ENCODE measurements at places on chromosomes 2 and 18.

DNA sequence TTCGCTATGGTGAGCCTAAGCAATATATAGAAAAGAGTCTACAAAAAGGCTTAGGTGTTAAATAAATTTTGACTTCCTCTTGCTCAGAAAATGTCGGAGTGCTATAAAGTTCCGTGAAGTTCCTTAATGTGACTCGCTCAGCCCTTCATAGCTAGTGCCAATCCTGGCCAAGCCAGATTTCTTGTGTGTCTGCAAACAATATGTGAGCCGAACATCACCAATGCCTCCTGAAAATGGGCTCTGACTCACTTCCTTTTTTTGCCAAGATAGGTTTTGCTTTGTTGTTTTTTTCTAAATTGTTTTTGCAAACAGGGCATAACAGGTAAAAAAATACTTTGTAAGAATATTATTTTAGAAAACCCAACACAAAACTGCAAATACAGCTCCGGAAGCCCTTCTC lies 26.1 kb downstream of the CDC42EP3 start:
- DNase-seq = peak; percentile 44

GRCh38 chr2:39431592-39432316 lies 5.3 kb downstream of the MAP4K3 start:
- DNase-seq = no peak

DNA sequence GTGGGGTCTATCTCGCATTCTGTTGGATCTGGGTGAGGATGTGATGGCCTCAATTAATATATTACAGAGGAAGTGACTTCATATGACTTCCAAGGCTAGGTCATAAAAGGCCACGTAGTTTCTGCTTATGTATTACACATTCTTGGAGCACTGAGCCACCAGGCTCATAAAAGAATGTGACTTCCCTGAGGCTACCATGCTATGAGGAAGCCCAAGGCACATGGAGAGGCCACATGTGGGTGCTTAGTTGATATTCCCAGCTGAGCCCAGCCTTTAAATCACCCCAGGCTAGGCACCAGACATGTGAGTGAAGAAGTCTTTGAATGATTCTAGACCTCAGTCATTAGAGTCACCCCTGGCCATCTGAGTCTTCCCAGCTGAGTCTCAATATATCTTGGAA lies 13.3 kb upstream of the REEP1 start:
- DNase-seq = no peak

GRCh38 chr2:133264989-133265401 lies 303.3 kb downstream of the NCKAP5 start:
- peak; percentile 11 for DNase-seq

- no peak for DNase-seq
These were observed 294.3 kb upstream of the SETBP1 start for GRCh38 chr18:44386401-44386800.

DNA sequence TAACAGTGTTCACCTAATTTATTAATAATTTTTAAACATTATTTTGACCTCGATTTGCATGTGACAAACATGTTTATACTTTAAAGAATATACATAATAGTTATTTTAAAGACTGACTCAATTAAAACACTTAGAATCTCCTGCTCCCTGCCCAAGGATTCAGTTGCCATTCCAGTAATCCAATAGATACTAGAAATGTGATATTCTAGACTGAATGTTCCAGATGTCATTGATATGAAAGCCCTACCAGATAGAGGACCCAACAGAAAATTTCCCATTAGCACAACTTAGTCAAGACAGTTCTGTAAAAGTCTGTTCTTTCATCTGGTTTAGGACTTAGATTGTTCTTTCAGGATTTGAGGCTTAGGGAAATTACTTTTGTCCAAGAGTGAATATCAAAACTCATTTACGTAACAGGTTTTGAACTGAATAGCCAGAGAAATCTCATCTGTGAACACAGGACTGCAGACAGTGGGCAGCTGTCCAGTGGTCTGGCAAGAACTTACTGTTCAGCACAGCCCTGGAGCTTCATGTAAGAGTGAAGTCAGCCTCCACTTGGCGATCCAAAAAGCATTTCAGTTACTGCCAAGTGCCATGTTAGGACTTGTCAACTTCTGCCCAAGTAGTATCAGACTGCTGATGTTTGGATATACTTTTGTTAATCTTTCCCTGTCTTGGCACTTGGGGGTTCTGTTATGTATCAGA lies 77.5 kb downstream of the OSBPL6 start:
- DNase-seq = peak; percentile 76

- DNase-seq = peak; percentile 78
These were observed 31.9 kb upstream of the CEP68 start for GRCh38 chr2:65024149-65024829.

DNA sequence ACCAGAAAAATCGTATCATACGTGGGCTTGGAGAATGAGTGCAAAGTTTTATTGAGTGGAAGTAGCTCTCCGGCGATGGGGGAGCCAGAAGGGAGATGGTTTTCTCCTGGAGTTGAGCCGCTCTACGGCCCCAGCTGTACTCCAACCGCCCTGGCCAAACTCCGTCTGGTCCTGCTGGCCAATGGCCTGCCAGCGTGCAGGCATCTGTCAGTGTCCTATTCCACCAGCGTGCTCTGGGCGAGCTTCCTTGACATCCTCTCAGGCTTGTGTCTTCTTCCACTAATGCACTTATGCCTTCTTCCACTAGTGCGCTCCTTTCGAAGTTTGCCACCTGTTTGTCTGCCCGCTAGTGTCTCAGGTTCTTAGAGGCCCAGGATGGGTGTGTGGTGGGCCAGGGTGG lies 345.5 kb upstream of the CDH19 start:
- no peak for DNase-seq

GRCh38 chr18:42069036-42069435 lies 114.0 kb downstream of the PIK3C3 start:
- DNase-seq = no peak

GRCh38 chr2:230256733-230257332 lies 31.3 kb downstream of the SP140 start:
- no peak for DNase-seq

DNA sequence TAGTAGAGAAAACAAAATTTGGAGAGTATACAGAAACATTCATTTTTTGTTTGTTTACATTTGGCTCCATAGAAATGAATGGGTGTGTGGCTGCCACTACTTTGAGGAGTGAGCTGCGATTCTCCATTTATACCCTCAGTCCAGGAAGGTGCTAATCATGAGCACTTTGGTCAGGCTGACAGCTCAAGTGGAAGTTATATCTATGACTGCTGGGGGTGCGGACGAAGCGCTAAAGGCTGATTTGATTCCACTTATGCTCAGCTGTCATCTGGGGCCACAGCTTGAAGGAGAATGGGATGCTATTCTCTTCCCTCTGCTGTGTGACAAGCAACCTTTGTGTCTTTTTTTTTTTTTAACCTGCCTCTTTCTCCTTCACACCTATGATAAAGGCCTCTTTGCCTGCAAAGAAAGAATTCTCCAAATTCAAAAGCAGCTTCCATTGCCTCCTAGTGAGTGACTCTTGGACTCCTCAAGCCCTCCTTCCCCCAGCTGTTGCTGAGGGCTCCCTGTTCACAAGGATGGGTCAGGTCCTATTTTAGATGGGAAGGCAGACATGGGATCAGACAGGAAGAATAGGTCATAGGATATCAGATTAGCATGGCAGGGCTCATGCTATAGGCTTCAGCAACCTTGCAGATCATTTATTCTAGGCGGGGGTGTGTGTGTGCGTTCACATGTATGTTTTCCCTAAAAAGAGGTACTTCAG lies 201.6 kb downstream of the SETBP1 start:
- DNase-seq = no peak

- DNase-seq = peak; percentile 35
These were observed 7.3 kb downstream of the PLA2R1 start for GRCh38 chr2:160054984-160055725.

DNA sequence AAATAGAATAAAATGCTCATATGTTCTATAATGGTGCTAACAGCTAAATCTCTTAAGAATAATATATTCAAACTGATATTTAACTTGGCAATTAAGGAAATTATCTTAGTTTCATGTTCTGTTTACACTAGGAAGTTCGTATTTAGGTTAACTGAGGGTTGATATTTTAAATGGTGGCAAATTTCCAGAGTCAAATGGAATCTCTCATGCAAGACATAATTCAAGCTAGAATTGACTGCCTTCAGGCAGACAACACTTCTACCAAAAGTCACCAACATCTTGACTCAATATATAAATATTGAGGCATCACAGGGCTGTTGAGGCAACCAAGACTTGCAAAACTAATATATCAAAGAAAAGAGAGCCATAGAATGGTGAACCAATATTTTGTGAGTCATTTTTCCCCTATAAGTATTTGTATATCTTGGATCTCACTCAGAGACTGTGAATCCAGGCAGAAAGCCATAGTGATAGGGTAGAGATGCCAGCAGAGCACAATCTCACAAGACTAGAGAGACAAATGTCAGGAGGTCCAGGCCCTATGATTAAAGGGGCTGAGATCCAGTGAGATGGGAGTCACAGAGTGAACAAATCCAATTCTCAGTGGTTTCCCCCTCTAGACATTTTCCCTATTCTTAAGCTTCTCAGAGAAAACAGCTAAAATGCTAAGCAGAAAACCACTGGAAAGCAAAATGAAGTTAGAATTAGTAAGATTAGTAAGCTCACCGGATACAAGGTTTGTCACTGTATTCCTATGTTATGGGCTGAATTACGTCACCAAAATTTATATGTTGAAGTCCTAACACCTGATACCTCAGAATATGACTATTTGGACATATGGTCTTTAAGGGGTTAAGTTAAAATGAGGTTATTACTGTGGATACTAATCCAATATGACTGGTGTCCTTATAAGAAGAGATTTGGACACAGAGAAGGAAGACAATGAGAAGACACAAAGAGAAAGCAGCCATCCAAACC lies 358.2 kb upstream of the UBE2E3 start:
- peak; percentile 13 for DNase-seq

- DNase-seq = peak; percentile 60
These were observed 137.4 kb upstream of the ETAA1 start for GRCh38 chr2:67259556-67260342.

GRCh38 chr2:157842106-157842879 lies 33.8 kb downstream of the ACVR1 start:
- no peak for DNase-seq

DNA sequence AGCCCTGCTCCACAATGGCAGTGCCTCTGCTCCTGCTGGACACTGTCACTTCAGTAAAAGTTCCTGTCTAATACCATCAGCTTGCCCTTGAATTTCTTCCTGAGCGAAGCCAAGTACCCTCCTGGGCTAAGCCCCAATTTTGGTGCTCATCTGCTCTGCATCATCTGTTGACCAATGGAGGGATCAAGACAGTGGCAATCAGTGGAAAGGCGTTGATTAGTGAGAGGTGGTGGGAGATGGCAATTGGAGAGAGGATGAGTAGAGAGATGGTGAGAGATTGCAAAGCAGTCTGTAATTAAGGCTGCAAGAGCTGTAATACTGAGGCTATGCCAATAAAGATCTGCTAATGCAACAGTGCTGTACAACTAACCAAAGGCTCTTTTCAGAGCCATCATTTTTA lies 299.4 kb upstream of the CDH2 start:
- DNase-seq = no peak

DNA sequence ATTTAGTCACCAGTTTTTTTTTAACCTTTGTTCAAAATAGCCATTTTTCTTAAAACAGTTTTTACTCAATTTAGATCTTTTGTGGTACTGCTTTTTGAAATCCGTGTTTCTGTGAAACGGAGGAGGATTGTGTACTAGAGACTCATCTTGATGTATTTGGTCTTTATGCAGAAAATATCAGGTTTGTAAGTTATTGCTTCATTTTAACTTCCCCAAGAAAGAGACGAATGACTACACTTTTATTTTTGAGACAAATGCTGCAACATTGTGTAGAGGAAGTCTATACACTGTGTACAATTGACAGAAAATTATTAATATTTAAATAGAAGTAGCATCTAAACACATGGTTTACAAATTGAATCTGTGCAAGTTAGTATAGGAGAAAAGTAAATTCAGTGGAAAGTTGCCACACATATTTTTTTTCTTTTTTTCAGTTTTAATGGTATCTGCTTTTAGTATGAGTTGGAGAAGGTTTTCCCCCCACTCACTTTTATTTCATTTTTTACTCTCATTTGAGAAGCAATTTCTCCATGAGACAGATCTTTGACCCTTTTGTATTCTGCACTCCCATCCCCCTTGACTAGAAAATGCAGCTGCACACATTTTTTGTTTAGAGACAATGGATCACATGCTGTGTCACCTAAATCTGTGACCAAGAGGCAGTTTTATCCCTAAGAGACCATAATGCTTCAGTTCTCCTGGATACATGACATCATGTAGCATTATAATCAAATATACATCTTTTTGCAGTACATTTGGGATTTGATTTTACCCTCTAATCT lies 200.8 kb upstream of the STON1 start:
- DNase-seq = no peak

- DNase-seq = peak; percentile 85
These were observed 17.3 kb upstream of the CYS1 start for GRCh38 chr2:10097352-10098148.

- no peak for DNase-seq
These were observed 225.8 kb upstream of the COPS8 start for GRCh38 chr2:236859908-236860307.

GRCh38 chr2:197198890-197199289 lies 111.7 kb downstream of the ANKRD44 start:
- DNase-seq = no peak

- peak; percentile 68 for DNase-seq
These were observed 4.1 kb downstream of the ANTXR1 start for GRCh38 chr2:69017080-69017479.

DNA sequence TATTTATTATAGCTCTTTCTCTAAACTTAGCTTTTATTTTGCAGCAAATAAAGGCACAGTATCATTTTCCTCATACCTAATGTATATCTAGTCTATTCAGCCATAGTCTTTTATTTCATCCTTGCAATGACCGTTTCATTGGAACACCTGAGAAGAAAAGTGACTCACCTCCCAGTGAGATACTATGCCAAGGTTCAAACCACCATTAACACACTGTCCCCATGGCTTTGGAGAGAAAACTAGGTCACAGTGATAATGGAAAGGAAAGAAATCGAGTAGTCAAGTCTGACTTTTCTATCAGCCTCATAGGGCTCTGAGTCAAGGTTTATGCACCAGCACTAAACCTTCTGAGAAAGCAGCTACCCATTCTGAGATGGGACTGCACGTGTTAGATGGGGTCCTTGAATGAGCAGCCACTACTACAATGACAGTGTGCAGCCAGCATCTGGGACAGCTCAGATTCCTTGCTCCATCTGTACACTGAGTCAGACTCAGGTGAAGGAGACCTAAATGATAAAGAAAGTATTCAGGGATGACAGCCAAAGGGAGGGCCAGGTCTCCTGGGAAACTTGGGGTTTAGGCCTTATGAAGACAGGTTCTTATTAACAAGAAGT lies 971.1 kb upstream of the ACVR2A start:
- DNase-seq = no peak

GRCh38 chr2:103520547-103520946 lies 758.7 kb downstream of the TMEM182 start:
- DNase-seq = no peak

GRCh38 chr2:124838406-124838805 lies 813.3 kb downstream of the CNTNAP5 start:
- no peak for DNase-seq

GRCh38 chr2:148745151-148745851 lies 100.8 kb downstream of the EPC2 start:
- no peak for DNase-seq

- no peak for DNase-seq
These were observed 11.3 kb downstream of the CNNM4 start for GRCh38 chr2:96771796-96772618.
